PC-9 (cell line): ENCODE measurements at places on chromosomes 7 and 10.
A peak's percentile ranks its signal among the peaks of the same experiment; 100 is the strongest.

GRCh38 chr7:80493121-80493849, 18.6 kb downstream of the GNAT3 start:
- DNase-seq, result no peak

DNA sequence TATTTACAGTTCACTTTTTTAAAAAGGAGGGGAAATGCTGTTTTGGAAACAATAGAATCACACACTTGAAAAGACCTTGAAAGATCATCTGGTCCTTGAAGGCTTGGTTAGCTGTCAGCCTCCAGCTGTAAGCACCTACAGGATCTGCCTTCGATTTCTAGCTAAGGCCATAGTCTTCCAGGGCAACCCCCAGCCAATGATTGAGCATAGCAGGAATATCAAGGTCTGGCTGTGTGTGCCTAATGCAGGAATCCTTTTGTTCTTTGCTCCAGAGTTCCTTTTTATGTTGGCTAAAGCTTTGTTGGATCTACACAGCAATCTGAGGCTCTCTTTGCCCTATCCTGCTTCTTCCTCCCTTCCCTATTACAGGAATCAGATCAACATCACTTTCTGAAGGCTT, 5.2 kb upstream of the YAE1 start:
- DNase-seq, result no peak

- no peak for DNase-seq
Measured at GRCh38 chr7:132183781-132184380, 392.4 kb downstream of the PLXNA4 start.

DNA sequence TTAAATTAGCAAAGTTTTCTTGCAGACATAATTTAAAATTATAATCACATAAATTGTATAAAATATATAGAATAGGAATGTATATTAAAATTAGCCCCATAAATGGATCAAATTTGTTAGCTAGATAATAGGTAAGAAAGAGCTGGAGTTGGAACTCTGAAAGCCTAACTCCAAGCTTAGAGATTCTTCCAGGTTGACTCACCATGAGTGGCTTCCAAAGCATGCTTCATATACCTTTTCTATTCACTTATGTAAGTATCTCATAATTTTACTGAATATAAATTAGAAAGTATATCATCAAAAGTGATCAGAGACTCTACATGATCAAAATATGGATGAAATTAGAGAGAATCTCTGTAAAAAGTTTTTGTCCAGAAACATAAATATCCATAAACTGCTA, 320.7 kb upstream of the MAGI2 start:
- no peak for DNase-seq

- DNase-seq, result no peak
Measured at GRCh38 chr7:157442993-157443831, 106.4 kb downstream of the DNAJB6 start.

GRCh38 chr10:629186-629998, 60.1 kb downstream of the DIP2C start:
- no peak for DNase-seq

GRCh38 chr10:109958059-109958458, 34.7 kb upstream of the XPNPEP1 start:
- DNase-seq, result no peak

GRCh38 chr7:32872421-32872820, 19.1 kb downstream of the KBTBD2 start:
- DNase-seq, result no peak

DNA sequence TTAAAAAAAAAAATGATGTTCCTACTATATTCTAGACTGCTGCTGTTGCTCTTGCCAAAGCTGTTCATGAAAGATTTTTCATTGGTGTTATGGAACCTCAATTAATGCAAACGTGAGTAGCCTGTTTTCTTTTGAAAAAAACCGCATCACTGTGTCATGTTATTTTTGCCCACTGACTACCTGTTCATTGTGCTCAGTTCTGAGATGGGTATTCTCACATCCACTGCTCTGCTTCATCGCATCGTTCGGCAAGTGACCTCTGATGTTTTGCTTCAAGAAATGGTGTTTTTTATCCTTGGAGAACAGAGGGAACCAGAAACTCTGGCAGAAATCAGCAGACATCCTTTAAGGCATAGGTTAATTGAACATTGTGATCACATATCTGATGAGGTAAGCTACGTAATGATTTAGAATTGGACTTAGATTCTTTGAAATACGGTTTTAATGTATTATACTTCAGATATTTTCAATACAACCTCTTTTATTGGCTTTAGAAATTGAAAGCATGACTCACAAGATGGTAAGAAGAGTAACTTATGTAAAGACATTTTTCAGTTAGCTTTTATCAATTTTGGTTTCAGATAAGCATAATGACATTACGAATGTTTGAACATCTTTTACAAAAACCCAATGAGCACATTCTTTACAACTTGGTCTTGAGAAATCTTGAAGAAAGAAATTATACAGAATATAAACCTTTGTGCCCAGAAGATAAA, 24.6 kb downstream of the FHIP2A start:
- DNase-seq, result no peak

DNA sequence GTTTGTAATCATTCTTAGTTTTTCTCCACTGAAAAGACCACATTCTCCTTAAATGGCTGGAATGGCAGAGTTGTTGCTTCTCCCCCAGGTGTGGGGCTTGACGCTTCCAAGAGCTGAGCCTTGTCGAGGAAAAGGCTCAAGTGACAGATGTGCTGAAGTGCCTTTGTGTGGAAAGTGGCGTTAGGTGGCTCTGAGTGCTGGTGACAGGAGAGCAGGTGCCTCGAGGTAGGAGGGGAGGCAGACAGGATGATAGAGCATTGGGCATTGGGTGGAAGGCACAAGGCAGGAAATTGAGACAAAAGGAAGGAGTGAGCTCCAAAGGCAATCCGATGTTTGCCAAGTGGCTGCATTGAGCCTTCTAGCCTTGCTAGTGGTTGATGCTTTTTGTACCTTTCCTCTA, 6.7 kb downstream of the KIAA1217 start:
- no peak for DNase-seq

GRCh38 chr10:129331839-129332220, 135.2 kb upstream of the MGMT start:
- no peak for DNase-seq

GRCh38 chr10:124296121-124296812, 122.5 kb downstream of the OAT start:
- no peak for DNase-seq

DNA sequence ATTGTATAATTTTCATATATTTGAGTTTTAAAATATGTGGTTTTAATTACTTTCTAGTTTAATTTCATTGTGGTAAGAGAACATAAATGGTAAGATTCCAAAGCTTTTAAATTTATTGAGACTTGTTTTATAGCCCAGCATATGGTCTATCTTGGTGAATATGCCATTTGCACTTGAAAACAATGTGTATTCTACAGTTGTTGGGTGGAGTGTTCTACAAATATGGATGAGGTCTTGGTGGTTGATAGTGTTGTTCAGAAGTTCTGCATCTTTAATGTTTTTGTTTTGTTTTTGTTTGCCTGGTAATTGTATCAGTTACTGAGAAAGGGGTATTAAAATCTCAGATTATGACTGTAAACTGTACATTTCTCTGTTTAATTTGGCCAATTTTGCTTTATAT, 37.6 kb upstream of the TSPAN13 start:
- DNase-seq, result no peak

GRCh38 chr10:121590772-121591171, 7.5 kb downstream of the FGFR2 start:
- DNase-seq, result no peak

DNA sequence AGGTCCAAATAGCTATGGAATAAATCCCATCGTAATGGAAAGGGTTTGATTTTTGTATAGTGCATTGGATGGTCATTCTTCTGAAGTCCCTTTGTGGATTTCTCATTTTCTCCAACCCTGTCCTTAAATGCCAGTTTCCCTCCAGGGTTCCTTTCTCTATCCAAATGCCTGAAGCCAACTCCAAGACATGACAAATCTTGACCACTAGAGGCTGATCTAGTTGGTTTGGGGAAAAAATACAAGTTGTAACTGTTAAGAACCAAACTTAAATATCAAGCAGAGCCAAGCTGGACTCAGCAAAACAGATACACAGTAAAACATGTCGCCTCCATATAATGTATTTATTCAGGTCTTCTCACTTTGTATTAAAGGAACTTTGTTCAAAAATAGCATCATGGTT, 28.7 kb downstream of the FRMD4A start:
- DNase-seq, result no peak

DNA sequence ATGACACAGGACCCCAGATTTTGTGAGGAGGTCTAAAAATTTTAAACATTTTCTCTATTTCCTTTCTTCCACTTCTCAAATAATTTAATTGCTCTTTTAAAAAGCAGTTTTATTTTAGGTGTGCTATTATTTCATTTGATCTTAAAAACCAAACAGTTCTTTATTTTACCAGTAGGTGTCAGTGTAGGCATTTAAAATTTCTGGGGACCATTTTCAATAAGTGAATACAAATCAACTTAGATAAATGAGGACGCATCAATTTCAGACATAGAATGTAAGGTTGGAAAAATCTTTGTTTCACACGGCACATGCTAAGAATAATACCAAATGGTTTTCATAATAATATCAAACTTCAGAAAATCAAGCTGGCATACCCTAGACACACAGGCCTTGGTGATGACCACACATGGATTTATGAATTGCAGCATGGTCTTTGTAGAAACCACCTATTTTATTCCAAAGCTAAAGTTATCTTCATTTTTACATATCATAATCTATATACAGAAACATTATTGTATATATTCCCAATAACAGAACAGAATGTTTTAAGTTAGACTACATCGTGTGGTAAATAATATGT, 127.6 kb upstream of the SLC26A5 start:
- peak; percentile 38 for DNase-seq

DNA sequence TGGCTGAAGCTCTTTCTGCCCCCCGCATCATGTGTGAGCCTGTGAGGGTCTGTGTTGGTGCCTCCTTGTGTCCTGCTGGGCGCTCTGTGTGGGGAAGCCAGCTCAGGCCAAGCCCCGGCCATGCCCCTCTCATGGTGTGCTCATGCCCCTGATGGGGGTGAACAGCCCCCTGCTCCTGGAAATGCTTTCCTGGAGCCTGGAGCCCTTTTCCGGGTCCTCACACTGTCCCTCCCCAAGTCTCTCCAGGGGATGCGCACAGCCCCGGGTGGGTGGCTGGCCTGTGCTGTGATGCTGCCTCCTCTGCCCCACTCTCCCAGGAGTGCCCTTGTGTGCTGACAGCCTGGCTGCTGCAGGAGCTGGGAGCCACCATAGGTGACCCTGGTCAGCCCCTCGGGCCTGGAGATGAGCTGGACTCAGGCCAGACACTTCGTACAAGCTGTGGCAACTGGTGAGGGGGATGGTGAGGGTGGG, 20.8 kb upstream of the ZNF862 start:
- no peak for DNase-seq

DNA sequence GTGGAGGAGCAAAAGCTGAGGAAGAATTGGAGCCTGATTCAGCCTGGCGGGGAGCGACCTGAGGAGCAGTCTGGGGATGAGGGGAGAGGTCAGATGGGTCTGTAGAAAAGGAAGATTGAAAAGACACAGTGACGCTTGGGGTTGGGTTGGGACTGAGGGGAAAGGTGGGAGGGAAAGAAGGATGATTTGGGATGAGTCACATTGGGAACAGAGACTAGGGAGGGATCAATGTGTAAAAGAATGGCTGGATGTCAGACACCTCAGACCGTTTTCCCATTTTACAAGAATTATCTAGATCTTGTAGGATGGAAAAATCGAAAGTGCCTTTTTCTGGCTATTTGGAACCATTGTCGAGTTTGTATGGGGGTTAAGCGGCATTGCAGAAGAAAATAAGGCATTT, 1076.5 kb downstream of the DNAJB9 start:
- no peak for DNase-seq

- no peak for DNase-seq
Measured at GRCh38 chr10:21160116-21160515, 263.0 kb upstream of the NEBL start.

- no peak for DNase-seq
Measured at GRCh38 chr10:132891368-132891767, 51.0 kb downstream of the CFAP46 start.

- DNase-seq, result no peak
Measured at GRCh38 chr10:17177014-17177413, 24.5 kb downstream of the TRDMT1 start.

GRCh38 chr7:154672659-154673415, 330.1 kb downstream of the PAXIP1 start:
- no peak for DNase-seq

- no peak for DNase-seq
Measured at GRCh38 chr7:131530137-131530536, 26.3 kb downstream of the PODXL start.

DNA sequence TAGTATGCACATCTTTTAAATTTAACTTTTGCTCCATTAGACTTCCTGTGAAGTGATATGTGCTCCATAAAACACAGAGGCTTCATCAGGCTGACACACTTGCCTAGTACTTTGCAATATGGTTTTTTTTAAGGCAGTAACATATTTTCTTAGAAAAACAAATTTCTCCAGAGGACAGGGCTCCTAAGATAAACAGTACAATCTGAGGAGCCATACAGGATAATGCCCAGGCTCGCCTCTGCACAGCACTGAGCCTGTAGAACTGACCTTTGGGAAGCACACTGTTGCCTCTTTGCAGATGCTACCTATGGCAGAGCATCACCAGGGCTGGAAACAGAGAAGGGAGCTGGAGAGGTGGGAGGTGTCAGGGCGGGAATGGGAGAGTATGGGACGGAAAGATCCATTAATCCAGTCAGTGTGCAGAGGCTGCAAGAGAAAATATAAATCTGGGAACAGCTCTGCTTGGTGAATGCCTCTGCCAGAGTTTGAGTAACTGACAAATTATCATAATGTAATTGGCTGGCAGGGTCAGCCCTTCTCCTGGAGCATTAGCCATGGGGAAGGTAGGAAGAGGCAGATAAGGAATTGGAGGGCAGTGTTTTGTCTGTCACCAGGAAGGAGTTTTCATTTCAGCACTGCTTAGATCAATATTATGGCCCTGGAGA, 132.3 kb downstream of the CREB5 start:
- no peak for DNase-seq

DNA sequence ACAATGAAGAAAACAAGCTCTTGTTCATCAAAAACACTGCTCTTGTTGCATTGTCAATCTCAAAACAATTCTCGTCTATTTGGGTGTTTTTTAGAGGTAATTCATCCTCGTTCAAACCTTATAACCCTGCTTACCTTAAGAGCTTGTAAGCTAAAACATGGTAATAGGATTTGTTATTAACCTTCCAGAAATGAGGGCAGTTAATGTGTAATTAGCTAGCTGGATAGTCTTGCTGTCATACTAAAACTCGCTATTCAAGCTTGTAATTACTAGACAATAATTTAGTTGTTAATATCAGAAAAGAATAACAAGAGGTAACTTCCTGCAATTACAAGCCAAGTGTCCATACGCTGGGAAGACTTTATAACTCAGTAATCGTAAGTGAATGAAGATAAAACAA, 101.6 kb downstream of the UBE2H start:
- DNase-seq, result no peak

GRCh38 chr10:118397391-118397790, 55.3 kb upstream of the FAM204A start:
- DNase-seq, result no peak

DNA sequence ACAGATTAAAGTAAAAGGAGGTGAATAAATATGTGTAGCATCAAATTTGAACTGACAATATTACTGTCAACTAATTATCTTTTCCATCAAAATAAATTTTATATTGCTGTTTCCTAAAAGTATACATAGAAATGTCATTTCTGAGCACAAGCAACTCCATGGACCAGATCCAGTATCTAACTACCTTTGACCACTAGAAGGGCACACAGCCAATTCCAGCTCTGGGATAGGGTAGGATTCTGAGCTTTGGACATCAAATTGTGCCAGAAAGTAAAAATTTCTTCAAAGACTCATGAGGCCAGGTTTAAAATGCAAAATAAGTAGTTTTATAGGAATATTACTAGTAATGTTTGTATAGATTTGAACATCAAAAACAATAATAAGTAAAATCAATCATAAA, 29.7 kb downstream of the AKR1C3 start:
- DNase-seq, result no peak

- DNase-seq, result no peak
Measured at GRCh38 chr7:105017657-105018365, 3.8 kb downstream of the KMT2E start.
